Transverse colon (tissue), 4 donors: ENCODE measurements at places on chromosomes 4 and X. TPM values are rescaled to one million over a fixed set of nuclear protein-coding genes. Genes with fewer than 3 reads are reported as not detected.

Gene TNIP2
- total RNA-seq = 203 TPM

Gene IGSF1
- total RNA-seq = not detected

Gene NUDT6
- 2.2 TPM for total RNA-seq

Gene JCHAIN
- 38.2 TPM for total RNA-seq

DNA sequence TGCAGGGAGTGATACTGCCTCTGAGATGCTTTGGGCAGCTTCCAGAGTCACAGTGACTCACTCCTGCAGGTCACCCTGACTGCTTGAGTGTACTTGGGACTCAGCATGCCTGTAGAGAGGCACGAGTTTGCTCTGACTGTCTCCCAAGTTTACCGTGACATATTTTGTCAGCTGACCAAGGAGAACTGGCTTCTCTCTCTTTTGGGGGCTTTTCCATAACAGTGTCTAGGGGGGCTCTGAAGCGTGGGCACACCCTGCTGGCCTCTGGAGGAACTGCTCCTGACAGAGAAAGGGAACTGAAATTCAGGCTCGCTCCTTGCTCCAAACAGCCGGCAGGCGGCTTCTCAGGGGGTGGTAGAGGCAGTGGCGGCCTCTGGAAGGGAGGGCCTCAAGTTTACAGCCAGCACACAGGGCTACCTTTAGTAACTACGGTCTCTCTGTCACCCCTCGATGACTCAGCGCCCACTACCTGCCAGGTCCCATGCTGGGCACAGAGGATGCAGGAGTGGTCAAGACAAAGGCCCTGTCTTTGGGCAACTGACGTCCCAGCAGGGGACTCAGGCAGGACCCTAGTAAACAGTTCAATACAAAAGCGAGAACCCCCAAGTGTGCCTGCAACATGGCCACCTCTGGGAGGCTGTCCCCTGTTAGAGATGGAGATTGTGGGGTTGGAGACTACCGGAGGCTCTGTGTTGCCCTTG lies 17.8 kb downstream of the ZNF185 start:
- no peaks in the 10 kb centered on the region for H3K4me1 ChIP-seq
- no peak for DNase-seq

DNA sequence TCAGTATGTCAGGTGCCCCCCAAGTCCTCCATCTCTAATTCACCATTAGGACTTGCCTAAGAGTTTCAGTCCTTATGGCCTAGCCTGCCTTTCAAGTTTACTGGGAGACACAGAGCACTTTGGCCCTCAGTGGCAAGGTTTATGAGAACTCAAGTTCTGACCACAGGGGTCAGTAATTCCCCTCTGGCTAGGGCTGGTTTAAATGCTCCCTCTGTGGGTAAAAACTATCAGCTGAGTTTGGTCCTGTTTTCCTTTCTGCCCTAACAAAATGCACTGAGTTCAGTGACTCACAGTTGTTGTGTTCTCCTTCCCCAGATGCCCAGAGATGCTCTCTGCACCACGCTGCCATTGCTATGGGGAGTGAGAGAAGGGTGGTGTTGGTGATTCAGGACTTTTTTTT lies 163.2 kb downstream of the RELL1 start:
- no peaks in the 10 kb centered on the region for H3K4me1 ChIP-seq
- H3K36me3 ChIP-seq = no peaks in the 10 kb centered on the region
- no peaks in the 10 kb centered on the region for H3K27me3 ChIP-seq
- H3K4me3 ChIP-seq = no peak overlapping the region
